Naive thymus-derived CD8-positive, alpha-beta T cell (primary cell): ENCODE measurements at places on chromosomes 5 and 9.

GRCh38 chr5:19713740-19714139, 274.3 kb downstream of the CDH18 start:
- no peak for DNase-seq

DNA sequence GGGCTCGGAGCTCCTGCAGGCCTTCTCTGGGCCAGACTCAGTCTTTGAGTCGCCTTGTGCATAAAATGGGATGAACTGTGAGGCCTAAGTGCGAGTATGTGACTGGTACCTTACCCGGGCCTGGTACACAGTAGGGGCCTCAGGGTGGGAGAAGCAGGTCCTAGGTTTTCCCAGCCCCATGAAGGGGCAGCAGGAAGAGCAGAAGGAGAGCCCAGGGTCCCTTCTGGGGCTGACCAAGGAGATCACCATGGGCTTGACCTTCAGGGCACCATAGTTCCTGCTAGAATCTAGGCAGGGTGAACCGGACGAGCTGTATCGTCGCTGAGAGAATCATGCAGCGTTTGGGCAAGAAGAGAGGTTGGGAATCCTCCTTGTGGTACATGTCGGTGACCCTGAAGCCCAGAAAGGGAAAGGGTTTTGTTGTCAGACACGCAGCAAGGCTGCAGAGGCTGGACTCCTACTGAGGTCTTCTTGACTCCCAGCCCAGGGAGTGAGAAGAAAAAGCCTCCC, 373 bp upstream of the PHYKPL start:
- DNase-seq = no peak

GRCh38 chr5:142095651-142096330, 12.8 kb upstream of the NDFIP1 start:
- peak; percentile 88 for DNase-seq

- DNase-seq = no peak
These were observed 16.1 kb upstream of the FAM174A start for GRCh38 chr5:100519075-100519474.

DNA sequence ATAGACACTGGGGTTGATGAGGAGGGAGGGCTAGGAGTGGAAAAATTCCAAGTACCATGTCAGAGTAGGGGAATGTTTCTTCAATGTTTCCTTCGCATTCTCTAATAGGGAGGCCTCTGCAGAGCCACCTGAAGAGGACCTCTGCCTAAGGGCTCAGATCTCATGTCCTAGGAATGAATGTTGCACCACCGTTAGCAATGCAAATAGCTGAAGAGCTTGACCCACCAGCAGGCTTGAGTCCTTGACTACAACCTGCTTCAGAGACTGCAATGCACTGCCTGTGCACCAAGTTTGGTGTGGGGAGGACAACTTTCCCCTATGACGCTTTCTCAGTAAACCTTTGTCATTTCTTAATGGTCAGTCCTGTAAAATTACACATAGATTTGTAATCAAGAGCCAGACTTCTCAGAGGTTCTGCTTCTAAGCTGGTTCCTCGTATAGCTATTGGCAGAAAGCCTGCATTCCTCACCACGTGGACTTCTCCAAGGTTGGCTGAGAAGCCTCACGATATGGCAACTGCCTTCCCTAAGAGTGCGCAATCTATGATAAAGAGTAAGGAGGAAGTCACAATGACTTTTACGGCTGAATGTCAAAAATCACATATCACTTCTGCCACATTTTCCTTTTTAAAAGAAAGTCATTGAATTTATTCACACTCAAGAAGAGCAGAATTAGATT, 600.7 kb upstream of the PTGER4 start:
- no peak for DNase-seq

- peak; percentile 93 for DNase-seq
These were observed at the start of gene ZNF346 for GRCh38 chr5:177022386-177023302. Gene ZNF346, plus strand, starts transcription at chr5:177022696. Its CDS starts 43 bp downstream, at chr5:177022739.

DNA sequence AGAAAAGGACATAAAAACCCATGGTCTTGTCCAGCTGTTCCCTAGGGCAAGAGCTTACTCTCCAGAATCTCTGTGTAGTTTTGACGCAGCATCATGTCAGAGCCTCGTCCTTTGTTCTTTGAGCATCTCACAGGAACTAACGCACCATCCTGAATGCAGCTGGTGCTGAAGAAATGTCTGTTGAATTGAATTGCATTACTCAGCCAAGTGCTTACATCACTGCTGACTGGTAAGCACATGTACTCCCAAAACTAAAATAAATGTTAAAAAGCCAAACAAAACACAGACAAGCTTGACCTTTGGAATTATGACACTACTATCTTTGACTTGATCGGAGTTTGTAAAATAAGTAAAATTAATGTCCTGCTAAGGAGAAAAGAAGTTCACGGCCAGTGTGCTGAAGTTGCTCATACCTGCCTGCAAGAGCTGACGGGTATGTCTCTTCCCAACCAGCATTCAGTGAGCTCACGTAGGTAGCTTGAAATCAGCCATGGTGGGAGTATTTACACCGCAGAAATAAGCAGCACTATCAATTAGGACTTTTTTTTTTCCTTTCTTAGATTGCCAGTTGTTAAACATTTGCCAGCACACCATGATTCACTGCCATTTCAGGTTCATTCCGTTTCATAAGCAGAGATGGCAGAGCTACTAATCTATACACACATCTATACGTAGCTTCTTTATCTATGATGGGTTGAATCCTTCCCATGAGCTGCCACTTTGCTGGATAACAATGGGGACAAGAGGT, 310.6 kb upstream of the MSX2 start:
- no peak for DNase-seq

DNA sequence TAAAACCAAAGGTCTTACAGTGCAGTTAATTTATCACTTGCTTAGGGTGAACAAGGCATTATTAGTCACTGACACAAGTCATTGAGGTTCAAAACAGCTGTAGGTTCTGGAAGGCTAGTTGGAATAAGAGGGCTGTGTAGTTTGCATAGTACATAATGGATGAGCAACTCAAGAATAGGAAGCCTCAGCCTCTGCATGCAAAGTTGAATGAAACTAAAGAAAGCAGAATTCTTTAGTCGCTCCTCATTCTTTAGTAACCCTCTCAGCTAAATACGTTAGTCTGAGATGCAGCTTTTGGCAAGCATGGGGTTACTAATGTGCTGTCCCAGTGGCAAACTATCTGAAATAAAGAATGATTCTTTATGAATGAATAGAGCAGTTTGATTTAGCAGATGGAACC, 74.2 kb downstream of the ADGRV1 start:
- DNase-seq = no peak

DNA sequence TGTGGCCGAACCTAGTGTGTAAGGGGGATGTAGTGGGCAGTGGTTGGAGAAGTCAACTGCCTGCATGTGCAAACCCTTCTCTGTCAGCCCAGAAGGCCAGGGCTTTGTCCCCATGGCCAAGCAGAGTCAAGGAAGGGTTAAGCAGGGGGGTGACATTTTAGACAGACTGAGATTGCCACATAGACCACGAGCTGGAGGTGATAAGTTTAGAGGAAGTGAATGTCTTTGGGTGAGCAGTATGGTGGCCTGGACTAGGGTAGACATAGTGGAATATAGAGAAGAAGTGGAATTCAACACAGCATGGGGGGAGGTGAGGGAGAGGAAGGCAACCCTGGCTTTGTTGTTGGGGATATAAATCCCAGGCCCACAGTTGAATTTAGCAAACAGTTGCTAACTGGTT, 38.7 kb upstream of the CDKN2AIPNL start:
- no peak for DNase-seq

- DNase-seq = no peak
These were observed 68.3 kb downstream of the COX7C start for GRCh38 chr5:86686046-86686445.

- no peak for DNase-seq
These were observed 54.6 kb upstream of the ABCA1 start for GRCh38 chr9:104982543-104982942.

GRCh38 chr5:141757402-141757801, 75.4 kb upstream of the ARAP3 start:
- DNase-seq = no peak

DNA sequence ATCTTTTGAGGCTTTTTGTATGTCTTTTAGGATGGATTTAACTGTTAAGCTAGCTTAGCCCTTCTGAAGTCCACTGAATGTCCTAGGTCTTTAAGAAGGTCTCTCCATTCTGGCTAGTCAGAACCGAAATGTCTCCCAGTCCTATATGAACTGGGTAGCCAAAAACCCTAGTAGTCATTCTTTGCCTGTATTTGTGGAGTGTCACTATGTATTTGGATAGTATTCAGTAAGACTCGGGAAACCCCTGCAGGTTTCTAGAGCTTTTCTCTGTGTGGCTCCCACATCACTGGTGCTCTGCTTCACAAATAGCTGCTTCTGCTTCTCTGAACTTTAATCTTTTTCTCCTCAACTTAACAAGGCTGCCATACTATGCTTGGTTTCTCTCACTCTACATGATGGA, 68.0 kb downstream of the RIC1 start:
- DNase-seq = no peak

- DNase-seq = no peak
These were observed 292.4 kb downstream of the TRIM32 start for GRCh38 chr9:116979456-116979855.

GRCh38 chr5:131587541-131587940, 47.5 kb downstream of the RAPGEF6 start:
- no peak for DNase-seq

- DNase-seq = no peak
These were observed 56.4 kb downstream of the BHMT start for GRCh38 chr5:79168031-79168430.

- DNase-seq = no peak
These were observed 186.2 kb downstream of the DRD1 start for GRCh38 chr5:175257847-175258194.
